ENCODE measurements at places on chromosomes 2 and 18. TPM values are rescaled to one million over a fixed set of nuclear protein-coding genes. Genes with fewer than 3 reads are reported as not detected.

INHA gene
- 371 TPM for total RNA-seq

DNA sequence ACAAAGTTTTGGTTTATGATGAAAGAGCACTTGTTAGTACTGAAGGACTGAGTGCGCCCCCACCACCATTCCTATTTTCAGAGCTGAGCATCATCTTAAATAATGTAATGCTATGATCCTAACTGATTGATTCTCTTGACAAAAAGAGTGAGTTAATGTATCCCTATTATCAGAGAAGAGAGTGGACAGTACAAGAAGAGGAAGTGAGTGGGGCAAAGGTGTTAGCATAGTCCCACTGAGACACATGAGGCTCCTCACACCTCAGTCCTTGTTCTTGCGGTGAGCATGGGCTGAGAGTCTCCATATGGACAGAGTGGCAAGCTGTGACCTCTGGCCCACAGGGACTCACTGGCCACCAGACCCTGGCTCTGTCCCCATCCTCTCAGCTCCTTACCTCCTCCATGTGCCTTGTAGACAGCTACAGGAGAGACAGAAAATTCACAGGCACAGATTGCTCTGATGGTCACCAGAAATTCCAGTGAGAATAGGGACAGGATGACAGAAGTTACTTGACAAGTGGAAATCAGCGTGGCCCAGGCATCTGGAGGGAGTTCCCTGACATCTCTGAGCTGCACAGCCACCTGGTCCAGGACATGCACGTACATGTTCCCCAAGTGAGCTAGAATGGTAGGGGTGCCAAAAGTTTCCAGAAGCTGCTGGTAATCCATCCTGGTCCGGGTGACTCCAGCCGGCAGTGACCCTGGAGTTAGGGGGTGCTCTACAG is 32.6 kb downstream of the NAPG start:
- no peak for DNase-seq
- H3K27me3 ChIP-seq: no peaks in the 10 kb centered on the region
- no peak overlapping the region for H3K27ac ChIP-seq
- no peaks in the 10 kb centered on the region for H3K4me1 ChIP-seq
- H3K4me3 ChIP-seq: no peak overlapping the region
- H3K36me3 ChIP-seq: no peaks in the 10 kb centered on the region

COLEC12 gene
- total RNA-seq: 8.1 TPM

UPP2 gene
- 0.16 TPM for total RNA-seq

BMP10 gene
- not detected for total RNA-seq

DNA sequence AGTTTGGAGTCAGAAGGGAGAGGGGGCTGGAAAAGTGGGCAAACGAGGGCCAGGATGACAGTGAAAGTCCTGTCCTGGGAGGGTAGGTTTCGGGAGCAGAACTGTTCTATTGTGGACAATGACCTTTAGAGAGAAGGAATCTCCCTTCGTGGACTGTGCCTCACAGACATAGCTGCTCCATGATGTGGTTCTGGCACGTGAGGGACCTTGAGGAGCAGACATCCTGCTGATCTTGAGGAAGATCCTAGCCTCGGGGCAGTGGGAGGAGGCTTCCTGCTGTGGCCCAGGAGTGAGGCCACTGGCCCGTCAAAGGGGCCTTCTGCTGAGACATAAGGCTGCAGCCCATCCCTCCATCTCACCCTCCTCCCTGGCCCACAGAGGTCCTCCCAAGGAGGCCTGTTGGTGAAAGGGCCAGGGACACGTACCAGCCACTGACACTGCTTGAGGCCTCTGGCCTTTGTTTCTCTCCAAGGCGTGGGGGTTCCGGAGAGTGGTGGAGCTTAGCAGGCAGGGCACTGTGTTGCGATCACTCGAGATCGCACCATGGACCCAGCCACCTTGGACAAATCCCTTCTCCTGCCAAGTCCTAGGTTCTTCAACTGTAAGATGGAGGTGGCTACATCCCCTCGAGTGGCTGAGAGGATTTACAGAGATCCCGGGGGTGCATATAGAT is 167.2 kb downstream of the CELF4 start:
- H3K36me3 ChIP-seq: no peaks in the 10 kb centered on the region
- DNase-seq: no peak
- no peaks in the 10 kb centered on the region for H3K4me1 ChIP-seq

ZNF638 gene
- total RNA-seq: 226 TPM

GRCh38 chr2:38751596-38752410 is 642 bp upstream of the SRSF7 start:
- H3K4me1 ChIP-seq: peaks cover 27% of the 10 kb centered on the region
- no peaks in the 10 kb centered on the region for H3K36me3 ChIP-seq
- DNase-seq: no peak
- no peaks in the 10 kb centered on the region for H3K27me3 ChIP-seq

ASTL gene
- total RNA-seq: 0.87 TPM

- H3K4me1 ChIP-seq: no peaks in the 10 kb centered on the region
- H3K36me3 ChIP-seq: no peaks in the 10 kb centered on the region
- DNase-seq: no peak
These were observed 172.8 kb downstream of the NRXN1 start for GRCh38 chr2:50859110-50859509.

DCDC2C gene
- 10.6 TPM for total RNA-seq

DNA sequence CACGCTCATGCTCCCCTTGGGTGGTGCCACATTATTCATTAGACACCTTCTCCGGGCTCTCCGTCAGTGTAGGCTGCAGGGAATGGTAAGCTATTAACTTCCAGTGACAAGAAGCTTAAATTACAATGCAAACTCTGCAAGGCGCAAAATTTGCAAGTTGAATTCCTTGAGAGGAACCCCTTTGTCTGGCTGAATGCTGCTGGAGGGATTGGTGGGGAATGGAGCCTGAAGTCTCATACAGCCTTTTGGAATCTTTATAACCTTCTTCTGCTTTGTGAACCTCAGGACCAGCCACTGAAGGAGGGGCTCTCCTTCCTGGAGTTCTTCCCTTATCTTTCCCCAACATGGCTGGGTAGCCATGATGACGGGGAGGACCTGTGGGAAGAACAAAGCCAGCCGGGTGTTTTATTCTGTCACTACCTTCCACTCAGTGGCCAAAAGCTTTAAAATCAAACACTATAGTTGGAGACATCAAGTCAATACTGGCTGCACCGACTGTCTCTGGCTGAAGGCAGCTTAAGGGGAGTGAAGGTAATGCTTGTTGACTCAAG is 220.9 kb upstream of the EPHA4 start:
- H3K27me3 ChIP-seq: no peaks in the 10 kb centered on the region
- H3K36me3 ChIP-seq: no peaks in the 10 kb centered on the region
- H3K27ac ChIP-seq: no peak overlapping the region
- H3K4me3 ChIP-seq: no peak overlapping the region
- no peak for DNase-seq

PDCD1 gene
- total RNA-seq: 0.37 TPM

GRCh38 chr2:18484625-18485024 is 75.8 kb downstream of the RDH14 start:
- no peak overlapping the region for H3K4me3 ChIP-seq
- H3K27ac ChIP-seq: no peak overlapping the region
- H3K27me3 ChIP-seq: no peaks in the 10 kb centered on the region
- H3K36me3 ChIP-seq: no peaks in the 10 kb centered on the region
- H3K4me1 ChIP-seq: no peaks in the 10 kb centered on the region

DNA sequence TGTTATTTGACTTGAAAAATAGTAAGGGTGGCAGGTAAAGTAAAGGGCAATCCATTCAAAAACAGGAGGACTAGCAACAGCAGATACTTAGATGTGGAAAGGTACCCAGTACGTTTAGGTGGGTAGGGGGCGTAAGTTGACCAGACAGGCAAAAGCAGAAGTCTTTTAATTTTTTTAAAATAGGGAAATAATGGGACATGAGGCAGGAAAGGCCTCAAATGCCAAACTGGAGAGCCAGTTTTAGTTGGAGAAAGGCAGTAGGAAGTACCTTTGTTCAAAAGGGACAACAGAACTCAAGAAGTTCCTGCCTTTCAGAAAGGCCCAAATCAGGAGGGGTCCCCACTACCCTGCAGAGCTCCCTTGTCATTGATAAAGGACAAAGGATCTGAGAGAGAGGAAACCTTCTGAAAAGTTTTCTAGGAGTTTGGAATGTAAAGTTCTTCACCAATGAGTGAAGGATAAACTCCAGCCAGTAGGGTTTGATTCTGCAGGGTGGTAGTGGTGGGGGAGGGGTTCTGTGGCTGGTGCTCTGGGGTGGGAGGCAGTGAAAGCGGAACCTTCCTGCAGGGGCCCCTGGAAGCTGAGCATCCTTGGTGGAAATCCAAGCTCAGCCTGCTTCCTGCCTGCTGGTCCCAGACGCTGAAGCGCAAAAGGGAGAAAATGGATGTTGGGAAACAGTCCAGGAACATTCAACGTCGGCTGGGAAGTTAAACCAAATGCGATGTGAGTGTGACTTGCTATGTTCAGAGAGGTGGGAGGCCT is 40.1 kb downstream of the TMEM17 start:
- DNase-seq: no peak
- H3K4me3 ChIP-seq: no peak overlapping the region
- no peak overlapping the region for H3K27ac ChIP-seq
- peaks cover 23% of the 10 kb centered on the region for H3K4me1 ChIP-seq

CROCC2 gene
- total RNA-seq: 0.55 TPM

IL37 gene
- total RNA-seq: 1.5 TPM

Measured in testis (tissue), 5 donors.